ENCODE measurements at places on chromosomes 3 and 15.

- DNase-seq: no peak
Observed at GRCh38 chr3:187737368-187738070, 7.7 kb downstream of the BCL6 start.

GRCh38 chr3:188092648-188093047, 61.3 kb upstream of the LPP start:
- no peak for DNase-seq

- DNase-seq: no peak
Observed at GRCh38 chr15:56042498-56042897, 49.1 kb upstream of the NEDD4 start.

DNA sequence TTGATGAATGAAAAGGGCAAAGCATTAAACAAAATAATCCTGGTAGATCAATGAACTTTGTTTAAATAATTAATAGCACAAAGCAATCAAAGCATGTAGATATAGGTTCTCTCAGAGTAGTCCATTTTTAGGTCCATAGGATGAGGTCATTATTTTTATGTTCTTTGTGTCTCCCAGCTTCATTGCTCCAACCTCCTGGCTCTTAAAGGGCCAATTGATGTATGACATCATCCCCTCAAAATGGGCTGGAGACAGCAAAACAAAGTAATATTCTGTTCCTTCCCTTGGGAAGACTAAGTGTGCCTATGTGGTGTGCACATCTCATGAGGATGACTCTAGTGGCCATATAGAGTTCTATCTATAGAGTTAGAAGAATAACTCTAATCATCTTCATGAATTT, 49.5 kb downstream of the HMG20A start:
- DNase-seq: no peak

DNA sequence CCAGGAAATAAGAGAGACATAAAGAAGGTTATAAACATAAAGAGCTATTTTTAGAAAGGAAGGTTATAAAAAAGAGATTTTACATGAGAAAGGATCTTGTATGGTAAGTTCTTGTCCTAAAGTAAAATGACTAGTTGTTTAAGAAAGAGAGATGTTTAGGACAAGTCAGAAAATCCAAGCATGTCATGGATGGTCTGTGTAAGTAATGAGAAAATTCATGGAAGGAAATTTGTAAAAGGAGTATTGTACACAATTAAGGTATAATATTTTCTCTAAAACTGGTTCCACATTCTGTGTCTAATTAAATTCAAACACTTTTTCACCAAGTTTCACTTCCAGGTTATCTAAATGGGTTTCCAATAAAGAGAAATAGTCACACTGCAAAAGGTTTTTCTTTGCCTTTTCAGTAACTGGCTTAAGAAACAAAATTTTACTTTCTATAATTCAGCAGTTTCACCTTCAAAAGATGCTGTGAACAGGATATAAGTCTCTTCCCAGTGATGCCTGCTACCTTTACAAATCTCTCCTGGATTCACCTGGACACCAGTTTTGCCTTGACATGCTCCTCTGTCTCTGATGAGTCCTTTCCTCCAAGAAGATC, 455.7 kb downstream of the ZIC1 start:
- no peak for DNase-seq

DNA sequence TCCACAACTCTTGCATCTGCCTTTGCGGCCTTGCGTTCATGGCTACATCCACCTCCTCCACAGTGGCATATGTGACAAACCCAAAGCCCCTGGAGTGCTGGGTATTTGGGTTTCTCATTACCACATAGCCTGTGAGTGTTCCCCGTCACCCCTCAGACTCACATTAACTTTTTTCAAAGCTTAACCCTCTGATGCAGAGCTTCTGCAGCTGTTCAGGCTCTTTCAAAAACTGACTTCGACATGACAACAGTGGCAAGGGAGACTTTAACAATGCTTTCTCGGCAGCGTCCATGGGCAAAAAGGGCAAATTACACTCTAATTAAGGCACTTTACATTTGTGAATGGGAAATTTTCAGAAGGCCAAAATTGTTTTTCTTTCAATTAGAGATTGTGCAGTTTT, 343.2 kb downstream of the UNC13C start:
- no peak for DNase-seq

DNA sequence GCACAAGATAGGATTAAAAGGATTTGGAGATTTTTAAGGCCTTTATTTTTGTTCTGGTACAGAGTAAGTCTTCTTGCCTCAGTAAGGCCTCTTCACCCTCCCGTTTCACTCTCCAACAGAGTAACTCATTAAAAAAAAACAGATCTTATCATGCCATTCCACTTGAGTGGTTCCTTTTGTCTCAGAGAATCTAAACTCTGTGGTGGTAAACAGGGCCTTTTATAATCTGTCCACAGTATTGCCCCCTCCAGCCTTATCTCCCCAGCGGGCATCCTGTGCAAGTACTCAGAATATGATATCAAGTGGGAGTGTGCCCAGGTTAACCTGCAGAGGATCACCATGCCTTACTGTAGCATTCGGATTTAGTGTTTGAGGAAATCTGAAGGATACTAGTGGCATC, 20.3 kb upstream of the ATOSA start:
- DNase-seq: no peak

DNA sequence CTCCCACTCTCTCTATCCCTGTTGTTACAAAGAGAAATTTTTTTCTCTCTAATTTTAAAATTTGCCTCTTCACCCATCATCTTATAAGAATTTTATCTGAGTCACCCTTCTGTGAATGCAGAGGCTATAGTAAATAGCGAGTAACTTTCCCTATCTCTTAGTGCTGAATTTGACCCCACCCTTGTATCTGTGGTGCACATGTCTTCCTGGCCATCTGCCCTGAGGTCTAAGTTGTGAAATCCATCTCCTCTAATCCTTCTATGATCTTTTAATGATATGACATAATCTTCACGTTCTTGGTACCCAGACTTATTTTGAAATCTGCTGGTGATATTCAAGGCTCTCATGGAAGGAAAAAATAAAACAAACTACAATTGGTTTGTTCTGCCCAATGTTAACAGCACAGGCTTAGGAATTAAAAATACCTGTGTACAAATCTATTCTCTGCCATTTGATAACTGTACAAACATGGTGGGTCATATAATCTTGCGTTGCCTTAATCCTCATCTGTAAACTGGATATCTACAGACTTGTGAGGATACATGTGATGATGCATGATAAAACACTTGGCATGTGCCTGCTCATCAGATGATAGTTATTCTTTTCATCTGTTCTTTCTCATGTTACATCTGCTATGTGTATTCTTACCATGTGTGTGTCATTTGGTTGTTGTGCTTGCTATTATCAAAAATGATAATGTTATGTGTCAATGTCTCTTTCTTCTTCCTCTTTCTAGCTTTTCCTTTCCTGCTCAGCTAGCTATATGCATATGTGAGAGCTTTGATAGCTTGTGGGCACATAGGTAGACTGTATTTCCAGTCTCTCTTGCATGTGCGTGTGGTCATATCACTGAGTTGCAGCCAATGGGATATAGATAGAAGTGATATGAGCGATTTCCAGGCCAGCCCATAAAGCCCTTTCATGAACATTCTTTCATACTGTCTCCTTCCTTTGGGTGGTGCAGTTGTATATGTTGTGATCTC, 13.7 kb upstream of the CCR3 start:
- no peak for DNase-seq

GRCh38 chr15:57138349-57138788, 219.9 kb downstream of the TCF12 start:
- DNase-seq: peak; percentile 33

DNA sequence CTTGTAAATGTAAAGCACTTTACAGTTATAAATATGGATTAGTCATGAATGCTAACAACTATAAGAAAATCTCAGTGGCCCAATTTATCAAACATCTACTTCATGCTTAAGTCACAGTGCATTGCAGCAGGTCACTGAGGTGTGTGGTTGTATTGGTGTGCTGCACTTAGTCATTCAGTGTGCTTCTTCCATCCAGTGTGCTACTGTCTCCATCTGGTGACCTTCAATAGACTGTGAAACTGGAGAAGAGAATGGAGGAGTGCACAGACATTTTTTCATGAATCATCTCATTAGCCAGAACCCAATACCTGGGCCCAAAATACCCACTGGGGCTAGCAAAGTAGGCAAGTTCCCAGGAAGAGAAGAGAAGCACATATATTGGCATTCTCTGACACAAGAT, 199.6 kb downstream of the SHOX2 start:
- DNase-seq: peak; percentile 8

GRCh38 chr3:136444581-136444980, 194.4 kb downstream of the PCCB start:
- DNase-seq: no peak

- no peak for DNase-seq
Observed at GRCh38 chr15:98286831-98287230, 326.3 kb downstream of the ARRDC4 start.

GRCh38 chr15:70827721-70828120, 26.2 kb downstream of the LARP6 start:
- no peak for DNase-seq

GRCh38 chr3:46086083-46086437, 58.8 kb upstream of the XCR1 start:
- DNase-seq: no peak

- no peak for DNase-seq
Observed at GRCh38 chr15:58669108-58669507, 80.4 kb downstream of the ADAM10 start.

DNA sequence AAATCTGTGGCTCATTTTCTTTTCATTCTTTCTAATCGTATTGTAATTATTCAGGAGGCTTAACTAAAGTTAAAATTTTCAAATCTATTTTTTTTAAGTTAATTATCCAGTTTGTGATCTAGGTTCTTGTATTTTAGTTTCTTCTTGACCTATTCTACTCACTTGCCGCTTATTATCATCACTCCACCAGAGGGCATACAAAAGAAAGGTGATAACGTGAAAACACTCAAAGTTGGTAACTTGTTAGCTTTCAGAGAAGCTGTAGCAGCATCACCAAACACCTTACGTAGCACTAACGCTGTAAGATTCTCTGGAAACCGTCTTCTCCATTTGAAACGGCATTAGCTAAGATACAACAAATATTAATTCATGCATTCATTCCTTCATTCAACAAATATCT, 4.8 kb downstream of the GNB4 start:
- no peak for DNase-seq

DNA sequence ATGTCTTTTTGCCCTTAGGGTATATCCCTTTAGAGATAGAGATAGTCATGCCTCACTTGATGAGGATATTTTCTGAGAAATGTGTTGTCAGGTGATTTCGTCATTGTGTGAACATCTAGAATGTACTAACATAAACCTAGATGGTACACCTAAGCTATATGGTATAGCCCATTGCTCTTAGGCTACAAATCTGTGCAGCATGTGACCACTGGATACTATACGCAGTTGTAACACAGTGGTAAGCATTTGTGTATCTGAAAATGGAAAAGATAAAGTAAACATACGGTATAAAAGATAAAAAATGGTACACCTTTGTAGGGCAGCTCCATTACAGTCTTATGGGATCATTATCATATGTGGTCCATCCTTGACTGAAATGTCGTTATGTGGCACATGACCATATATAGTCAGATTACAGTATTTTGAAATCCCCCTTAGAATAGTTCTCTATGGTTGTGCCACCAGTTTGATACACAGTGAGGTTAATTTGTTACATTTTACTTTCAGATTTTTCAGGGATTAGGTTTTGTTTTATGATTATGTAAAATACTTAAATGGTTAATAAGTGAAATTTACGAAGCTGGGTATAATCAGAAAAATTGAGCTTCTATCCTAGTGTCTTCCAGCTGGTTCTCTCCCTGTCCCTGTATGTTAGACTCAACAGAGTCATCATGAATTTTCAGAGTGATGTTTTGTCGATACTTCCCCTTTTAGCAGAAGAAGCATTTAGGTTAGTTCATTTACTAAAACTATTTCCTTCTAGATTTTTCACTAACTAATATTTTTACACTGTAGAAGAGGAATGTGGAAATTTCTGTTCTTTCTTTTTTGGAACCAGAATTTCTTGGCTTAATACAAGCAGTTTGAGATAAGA, 12.8 kb downstream of the SETD5 start:
- no peak for DNase-seq

- no peak for DNase-seq
Observed at GRCh38 chr15:100096700-100097099, 245.1 kb downstream of the ADAMTS17 start.

DNA sequence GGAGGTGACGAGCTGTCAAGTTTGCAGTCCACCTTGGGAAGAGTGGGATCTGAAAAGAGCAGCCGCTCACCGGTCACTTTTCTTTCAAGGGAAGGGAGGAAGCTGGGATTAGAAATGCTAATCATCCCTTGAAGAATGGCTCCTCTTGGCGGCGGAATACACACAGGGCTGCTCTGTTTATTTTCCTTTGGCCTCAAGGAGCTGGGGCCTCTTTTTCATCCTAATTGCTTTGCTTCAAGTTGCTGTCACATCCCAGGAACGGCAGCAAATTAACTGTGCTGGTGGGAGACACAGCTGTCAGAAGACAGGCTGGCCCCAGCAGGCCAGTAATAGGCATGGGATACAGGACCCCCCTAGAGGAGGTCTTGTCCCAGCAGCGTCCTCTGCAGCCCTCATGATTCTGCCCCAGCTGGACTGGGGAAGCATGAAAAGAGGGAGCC, 6.7 kb downstream of the KBTBD13 start:
- DNase-seq: peak; percentile 29

- DNase-seq: no peak
Observed at GRCh38 chr3:127844326-127844942, 22.1 kb upstream of the MGLL start.

DNA sequence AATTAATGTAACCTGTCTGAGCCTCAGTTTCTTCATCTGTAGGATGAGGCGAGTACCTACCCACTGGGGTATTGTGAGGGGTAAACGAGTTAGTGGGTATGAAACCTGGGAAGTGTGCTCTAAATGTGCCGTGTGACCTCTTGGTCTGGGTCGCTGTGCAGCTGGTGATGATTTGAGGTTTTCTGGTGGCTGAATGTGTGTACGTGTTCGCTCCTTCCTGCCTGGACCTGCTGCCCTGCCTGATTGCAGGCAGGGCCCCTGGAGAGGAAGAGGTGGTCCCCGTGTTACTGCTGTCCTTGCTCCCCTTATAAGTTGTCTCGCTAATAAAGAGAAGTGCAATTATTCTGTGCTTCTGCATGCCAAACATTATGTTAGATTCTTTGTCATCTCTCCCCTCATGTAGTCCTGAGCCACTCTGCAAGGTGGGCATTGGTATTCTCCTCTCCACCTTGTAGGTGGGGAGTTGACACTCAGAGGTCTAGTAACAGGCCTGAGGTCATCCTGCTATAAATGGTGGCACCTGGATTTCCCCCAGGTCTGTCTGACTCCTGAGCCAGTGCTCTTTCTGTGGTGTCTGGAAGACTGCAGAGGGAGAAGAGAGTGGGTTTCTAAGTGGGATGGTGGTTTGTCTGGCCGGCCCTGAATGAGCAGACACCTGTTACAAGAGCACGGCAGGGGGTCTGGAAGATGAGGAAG, 15.7 kb downstream of the PDIA5 start:
- DNase-seq: no peak

Data from COLO829 (cell line).